ENCODE measurements at places on chromosomes 5 and 9.

DNA sequence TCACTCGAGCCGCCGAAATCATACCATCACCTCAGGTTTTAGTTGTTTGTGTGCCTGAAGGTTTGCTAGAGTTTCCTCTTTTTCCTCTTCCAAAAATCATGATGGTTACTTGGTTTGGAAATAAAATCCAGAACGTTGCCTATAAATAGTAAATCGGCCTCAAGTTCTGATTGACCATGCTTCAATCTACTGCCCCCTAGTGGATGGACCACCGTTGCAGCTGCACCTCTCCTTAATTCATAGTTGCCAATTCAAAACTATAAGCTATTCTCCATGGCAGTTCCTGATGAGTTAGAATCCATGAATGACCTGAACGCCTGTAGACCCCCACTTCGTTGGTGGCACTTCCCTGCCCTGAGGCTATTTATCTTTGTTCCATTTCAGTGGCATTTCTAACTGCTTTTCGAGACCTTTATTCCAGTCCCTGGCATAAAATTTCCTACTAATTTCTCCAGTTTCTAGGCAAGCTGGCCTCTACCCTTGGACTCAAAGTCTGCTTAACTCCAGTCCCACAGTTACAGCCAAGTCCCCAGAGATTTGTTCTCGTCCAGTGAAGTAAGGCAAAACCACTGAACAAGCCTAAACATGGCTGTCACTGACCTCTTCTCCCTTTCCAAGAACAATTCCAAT is 422.6 kb downstream of the EFNA5 start:
- peak; percentile 57 for ATAC-seq

GRCh38 chr5:35306716-35307365 is 76.6 kb upstream of the PRLR start:
- peak; percentile 71 for ATAC-seq

DNA sequence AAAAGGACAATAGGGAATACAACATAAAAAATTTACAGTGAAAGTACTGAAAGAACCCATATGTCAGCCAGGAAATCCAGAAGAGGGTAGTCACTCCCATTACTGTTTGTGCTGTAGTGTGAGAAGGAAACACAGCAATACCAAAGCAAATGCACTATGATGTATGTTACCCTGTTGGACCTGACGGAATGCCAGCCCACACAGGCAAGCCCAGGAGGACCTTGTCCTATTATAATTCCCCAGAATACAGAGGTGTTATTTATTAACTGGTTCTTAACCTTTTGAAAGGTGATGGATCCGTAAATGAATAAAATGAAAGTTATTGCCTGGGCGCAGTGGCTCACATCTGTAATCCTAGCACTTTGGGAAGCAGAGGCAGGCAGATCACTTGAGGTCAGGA is 79.0 kb downstream of the GDA start:
- ATAC-seq: no peak

GRCh38 chr9:30774326-30774725 is 1610.1 kb upstream of the ACO1 start:
- ATAC-seq: no peak

DNA sequence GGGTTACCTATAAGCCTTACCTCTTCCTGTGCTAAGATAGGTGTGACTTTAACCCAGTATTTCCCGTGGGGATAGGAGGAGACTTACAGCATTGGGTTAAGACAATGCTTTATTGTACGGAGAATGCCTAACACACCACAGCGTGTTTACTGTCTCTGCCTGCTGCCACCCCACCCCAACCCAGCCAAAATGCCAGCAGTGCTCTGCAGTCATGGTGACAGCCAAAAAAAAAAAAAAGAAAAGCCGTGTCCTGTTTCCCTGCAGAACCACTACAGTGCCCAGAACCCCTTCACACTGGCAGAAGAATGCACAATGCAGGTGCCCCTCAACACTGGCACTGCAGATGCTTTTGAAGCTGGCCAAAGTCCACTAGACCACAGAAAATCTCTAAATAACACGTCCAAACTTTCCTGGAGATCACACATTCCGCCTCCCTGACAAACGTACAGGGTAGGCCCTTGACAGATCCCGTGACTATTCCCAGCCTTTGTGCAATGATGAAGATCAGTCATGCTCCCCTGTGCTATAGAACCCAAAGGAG is 102.2 kb downstream of the SERINC5 start:
- no peak for ATAC-seq

DNA sequence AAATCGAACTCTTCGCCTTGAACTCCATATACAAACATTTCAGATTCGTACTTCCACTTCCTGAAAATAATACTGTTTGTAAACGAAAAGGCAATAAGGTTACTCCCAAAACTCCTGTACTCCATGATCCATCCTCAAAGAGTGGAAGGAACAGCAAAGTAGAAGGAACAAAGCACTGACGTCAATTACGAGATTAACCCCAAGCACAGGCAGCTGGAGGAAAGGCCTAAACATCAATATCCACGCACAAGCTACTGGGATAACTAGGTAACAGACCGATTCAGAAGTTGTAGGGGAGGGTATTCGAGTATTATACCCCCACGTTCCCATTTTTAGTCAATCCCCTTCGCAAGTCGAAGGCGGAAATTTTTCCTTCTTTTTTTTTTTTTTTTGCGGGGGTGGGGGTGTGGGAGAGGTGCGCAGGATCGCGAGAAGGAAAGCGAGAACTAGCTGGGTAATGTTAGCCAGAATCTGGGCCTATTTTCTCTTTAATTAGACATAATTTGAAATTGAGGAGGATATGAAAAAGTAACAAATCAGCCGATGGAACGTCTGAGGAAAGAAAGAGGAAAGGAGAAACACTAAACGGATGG is 909 bp downstream of the AFF4 start:
- ATAC-seq: peak; percentile 56

GRCh38 chr5:158880483-158881001 is 219.2 kb downstream of the EBF1 start:
- no peak for ATAC-seq

DNA sequence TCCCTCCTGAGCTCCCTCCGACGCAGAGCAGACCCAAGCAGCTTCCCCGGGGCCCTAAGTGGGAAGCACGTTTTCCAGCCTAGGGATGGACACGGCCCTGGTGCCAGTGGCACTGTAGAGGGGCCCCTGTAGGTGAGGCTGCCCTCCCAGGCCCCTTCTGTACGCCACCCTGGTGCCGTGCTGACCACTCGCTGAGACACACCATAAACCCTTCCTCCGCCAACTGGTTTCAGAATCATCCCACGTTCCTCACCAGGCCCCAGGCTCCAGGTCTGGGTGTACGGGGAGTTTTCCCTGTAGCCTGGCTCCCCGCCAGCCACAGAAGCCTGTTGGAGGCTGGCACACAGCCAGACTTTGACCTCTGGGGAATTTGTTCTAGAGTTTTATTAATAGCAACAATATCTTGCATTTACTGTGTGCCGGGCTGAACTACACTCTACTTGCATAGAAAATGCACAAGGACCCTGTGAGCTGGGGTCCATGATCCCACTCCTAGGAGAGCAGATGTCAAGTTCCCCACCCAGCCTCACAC is 18.2 kb upstream of the WDR38 start:
- peak; percentile 65 for ATAC-seq

GRCh38 chr5:146290318-146290717 is 48.3 kb upstream of the POU4F3 start:
- no peak for ATAC-seq

DNA sequence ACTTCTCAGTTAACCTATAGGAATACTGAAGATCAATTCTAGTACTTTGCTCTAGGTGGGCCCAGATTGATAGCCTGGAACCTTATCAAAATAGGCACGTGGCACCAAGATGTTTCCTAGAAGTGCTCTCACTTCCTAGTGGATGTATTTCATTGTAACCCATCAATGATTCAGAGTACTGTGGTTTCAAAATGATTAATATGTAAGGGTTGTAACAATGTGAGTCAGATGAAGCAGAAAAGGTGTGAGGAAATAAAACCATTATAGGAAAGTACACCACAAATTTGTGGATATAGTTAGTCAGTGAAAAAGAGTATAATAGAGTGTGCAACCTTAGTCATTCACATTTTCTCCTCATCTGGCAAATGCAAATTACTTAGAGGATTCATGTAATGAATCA is 177.3 kb upstream of the FST start:
- ATAC-seq: no peak

DNA sequence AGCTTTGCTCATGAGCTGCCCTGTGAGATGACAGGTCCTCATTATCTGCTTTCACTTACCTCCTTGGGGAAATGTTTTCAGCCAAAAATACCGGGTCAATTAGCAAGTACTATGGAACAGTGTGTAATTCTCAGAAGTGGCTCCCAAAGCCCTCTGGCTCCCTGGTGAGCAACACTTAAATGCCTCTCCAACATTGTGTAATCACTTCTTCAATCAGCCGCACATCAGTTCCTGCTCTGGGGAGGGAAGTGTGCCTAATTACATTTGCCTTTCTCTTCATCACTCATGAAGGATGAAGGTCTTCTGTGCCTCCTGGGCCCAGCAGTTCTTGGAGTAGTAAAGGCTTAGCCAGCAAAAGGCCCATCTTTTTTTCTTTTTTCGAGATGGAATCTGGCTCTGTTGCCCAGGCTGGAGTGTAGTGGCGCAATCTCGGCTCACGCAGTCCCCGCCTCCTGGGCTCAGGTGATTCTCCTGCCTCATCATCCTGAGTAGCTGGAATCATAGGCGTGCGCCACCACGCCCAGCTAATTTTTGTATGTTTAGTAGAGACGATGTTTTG is 23.1 kb downstream of the NIM1K start:
- no peak for ATAC-seq

GRCh38 chr9:93124793-93125192 is 9.3 kb downstream of the NINJ1 start:
- no peak for ATAC-seq

- ATAC-seq: peak; percentile 33
Measured at GRCh38 chr9:13857521-13857920, 456.4 kb downstream of the NFIB start.

- no peak for ATAC-seq
Measured at GRCh38 chr5:80796846-80797245, 142.1 kb upstream of the DHFR start.

DNA sequence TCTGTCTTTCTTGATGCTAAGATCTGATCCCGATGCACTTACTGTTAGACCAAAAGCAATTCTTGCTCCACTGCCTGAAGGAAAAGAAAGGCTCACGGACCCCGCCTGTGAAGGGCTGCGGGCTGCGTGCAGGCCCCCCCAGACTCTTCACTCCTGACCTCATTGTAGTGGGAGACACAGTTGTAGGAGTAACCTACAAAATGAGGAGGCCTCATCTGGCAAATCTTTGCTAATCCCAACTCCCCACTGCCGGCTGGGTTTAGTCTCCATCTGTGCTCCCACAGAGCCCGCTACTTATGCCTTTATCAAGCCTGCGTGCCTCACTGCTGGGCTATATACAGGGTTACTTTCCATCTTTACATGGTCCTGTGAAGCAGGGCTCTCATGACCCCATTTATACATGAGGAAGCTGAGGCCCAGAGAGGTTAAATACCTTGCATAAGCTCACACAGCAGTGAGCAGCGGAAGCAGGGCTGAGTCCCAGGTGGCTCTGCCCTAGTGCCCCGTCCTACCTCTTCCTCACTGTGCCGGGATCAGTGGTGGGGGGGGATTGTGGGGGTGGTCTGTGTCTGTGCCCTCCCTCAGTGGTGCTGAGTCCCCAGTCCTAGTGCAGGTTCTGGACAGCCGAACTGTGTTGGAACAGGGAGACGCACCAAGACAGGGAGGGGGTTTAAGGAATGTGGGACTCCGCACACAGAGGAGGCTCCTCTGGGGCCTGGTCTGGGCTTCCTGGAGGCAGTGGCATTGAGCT is 43.9 kb upstream of the RNF130 start:
- ATAC-seq: no peak

GRCh38 chr9:86792136-86792535 is 155.2 kb downstream of the GAS1 start:
- no peak for ATAC-seq

- ATAC-seq: no peak
Measured at GRCh38 chr9:113645227-113645977, 181.9 kb downstream of the RGS3 start.

- peak; percentile 30 for ATAC-seq
Measured at GRCh38 chr5:78985725-78986223, 664 bp upstream of the ARSB start.

DNA sequence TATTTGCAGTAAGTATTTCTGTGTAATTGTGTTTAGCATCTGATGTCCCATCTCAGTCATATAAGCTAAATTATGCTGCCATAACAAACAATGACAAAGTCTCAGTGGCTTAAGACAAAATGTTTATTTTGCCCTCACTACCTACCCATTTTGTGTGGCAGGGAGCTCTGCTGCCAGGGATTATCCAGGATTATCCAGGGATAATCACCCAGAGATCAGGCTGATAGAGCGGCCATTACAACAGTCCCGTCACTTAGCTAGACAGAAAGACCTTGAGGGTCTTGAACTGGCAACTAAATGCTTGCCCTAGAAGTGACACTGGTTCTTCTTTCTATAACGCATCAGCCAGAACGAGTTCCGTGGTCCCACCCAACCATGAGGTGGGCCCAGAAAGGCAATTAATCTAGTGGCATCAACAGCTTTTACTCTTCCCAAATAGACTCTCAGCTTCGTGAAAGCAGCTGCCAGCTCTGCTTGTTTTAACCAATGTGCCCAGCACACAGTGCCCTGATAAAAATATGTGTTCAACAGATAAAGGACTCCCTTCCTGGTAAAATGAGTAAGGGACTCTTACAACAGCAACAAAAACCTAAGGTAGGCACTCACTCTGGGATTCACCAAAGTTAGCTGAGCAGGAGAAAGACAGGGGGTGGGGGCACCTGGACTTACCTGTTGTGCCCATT is 22.8 kb downstream of the CCDC69 start:
- ATAC-seq: no peak

DNA sequence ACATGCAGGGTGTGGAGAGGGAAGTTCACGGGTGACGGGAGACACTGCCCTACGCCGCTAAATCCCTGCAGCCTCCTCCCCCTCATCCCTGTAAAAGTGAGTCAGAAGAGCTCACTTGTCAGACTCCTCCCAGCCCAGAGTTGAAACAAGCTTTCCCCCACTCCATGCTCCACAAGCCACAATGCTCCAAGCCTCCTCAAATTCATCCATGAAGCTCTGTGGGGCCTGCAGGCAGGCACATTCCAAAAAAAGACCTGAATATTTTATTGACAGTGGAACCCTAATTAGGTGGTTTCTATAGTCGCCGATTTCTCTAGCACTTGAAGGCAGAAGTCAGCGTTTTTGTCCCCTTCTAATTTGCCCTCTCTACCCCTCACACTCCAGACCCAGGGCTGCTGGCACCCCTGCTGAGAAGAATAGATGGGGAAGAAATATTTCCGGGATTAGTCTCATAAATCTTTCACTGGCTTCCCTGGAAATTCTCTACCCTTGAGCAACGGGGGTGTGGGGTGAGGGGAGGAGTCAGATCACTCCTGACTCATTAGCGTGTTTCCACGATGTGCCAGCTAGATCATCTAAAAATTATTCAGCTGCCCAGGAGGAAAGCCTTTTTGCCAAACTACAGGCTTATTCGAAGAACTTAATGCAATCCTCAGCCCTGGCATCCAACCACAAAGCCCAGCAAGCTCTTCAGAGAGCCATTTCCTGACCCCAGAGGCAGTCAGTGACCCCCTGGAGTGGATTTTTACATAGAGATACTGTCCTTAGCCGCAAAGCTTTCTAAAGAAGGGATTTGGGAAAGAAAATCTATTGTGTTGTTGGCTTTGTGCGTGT is 97.1 kb downstream of the ENC1 start:
- ATAC-seq: peak; percentile 88
